ENCODE measurements at places on chromosomes 16 and 17. TPM values are rescaled to one million over a fixed set of nuclear protein-coding genes. Genes with fewer than 3 reads are reported as not detected.

The ACE gene
- 130 TPM for total RNA-seq

The BBS2 gene
- total RNA-seq: 31.0 TPM

The HOXB5 gene
- total RNA-seq: not detected

The SLC9A5 gene
- total RNA-seq: 0.05 TPM

The KRTAP2-1 gene
- not detected for total RNA-seq
